ENCODE measurements at places on chromosomes 13 and 19.

- DNase-seq, result no peak
Observed at GRCh38 chr19:4472174-4472974, at the start of gene HDGFL2. TSS of gene HDGFL2 (plus strand) at chr19:4472297. CDS start at chr19:4472351, 54 bp downstream.

DNA sequence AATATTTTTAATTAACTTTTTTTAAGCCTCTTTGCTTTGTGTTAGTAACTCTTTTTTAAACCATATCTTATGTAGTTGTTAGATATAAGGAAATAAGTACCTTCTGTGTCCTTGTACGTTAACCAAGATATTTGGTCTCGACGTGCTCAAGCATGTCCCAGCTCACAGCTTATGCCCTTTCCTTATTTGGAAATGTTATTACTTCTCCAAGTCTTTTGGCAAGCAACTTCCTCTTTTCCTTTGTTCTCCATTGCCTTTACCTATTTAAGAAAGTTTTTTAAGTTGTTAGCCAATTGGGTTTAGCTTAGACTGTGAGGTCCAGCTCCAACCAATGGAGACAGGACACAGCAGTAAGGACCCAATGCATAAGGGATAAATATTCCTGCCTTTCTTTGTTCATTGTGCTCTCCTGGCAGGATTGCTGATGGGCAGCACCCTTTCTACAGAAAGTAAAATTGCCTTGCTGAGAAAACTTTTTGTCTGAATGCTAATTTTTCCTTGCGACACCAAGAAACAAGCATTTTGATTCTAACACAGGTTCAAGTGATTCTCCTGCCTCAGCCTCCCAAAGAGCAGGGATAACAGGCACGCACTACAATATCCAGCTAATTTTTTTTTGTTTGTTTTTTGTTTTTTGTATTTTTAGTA lies 5.2 kb downstream of the DKKL1 start:
- DNase-seq, result no peak

- DNase-seq, result peak; percentile 58
Observed at GRCh38 chr13:43057653-43058317, 34.4 kb downstream of the DNAJC15 start.

DNA sequence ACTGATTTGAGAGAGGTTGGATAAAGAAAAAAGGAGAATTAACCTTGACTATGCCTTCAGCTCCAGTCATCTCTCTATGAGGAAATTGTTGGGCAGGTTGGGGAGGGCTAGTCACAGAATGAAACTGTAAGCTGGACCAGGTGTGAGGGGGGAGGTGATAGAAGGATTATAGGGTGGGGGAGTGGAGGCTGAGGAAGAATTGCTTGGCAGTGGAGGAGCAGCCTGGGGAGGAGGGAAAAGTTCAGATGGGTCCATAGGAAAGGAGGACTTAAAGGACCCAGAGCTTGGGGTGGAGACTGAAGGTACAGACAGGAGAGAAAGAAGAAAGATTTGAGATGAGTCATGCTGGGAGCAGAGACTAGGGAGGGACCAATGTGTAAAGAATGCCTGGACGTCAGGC lies 8.2 kb upstream of the ZNF431 start:
- no peak for DNase-seq

- DNase-seq, result no peak
Observed at GRCh38 chr19:15108145-15108844, 1.1 kb downstream of the SYDE1 start.

DNA sequence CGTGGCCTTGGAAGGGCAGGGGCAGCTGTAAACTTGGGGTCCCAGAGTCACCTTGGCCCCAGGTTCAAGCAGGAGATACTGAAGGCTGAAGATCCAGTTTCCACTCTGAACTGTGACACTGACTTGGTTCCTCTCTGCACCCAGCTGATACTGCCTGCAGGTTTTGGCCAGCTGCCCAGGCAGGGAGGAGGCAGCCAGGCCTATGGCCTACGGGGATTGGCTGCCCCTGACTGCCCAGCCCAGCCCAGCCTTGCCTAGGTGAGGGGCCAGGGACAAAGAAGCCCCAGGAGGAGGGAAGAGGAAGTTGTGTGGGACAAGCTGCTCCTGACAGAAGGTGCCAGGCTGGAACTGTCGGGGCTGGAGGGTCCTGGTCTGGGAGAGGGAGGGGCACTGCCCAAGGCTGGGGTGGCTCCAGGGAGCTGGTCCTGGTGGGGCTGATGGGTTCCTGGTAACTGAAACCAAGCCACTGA lies 51.7 kb upstream of the CYP4F8 start:
- no peak for DNase-seq

DNA sequence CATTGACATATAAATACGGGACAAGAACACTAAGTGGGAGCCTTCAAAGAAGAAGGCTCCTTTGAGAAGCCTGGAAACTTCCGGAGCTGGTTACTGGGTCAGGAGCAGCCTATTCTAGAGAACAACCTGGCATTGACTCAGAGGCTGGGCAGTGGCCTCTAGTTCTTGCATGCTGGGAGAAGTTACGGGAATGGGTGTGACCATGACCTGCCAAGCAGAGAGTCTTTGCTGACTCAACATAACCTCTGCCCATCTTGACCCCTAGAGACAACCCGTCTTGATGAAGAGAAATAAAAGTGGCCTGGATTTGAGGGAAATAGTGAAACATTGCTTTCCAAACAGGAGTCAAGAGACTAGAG lies 21.0 kb downstream of the STARD13 start:
- DNase-seq, result no peak

DNA sequence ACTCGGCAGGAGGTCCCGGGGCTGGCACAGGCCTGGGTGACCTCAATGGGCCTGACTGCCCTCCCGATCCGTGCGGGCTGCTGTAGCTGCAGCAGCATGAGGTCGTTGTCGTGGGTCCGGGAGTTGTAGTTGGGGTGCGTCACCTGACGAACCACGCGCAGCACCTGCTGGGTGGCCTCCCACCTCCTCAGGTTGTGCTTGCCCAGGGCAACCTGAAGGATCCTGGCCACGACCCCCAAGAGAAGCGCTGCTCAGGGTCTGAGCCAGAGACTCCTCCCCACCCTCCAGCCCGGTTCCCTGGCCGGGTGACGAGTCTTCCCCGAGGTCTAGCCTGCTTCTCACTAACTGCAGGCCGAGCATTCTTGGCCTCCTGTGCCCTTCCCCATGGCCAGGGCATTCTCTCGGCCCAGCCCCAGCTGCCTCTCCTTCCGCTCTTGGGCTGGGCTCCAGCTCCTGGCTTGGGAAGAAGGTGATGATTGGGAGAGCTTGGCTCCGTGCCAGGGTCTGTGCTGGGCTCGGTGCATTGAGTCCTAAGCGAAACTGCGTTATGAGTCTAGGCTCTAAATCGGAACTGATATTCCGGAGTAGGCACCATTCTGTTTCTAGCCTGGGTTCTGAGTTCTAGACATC lies 3.1 kb downstream of the KLK14 start:
- DNase-seq, result no peak

- no peak for DNase-seq
Observed at GRCh38 chr13:36158611-36159010, 27.4 kb upstream of the DCLK1 start.

DNA sequence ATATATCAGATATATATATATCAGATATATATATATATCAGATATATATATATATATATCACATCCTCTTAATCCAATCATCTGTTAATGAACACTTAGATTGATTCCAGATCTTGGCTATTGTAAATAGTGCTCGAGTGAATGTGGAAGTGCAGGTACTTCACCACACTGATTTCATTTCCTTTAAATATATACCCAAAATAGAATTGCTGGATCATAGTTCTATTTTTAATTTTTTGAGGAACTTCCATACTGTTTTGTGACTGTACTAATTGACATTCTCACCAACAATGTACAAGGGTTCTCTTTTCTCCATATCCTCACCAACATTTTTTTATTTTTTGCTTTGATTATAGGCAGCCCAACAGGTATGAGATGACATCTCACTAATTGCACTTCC lies 277.5 kb downstream of the NHLRC3 start:
- no peak for DNase-seq

- DNase-seq, result no peak
Observed at GRCh38 chr13:34124666-34125306, 306.8 kb downstream of the RFC3 start.

GRCh38 chr19:10773969-10774368 lies 56.1 kb downstream of the DNM2 start:
- no peak for DNase-seq

DNA sequence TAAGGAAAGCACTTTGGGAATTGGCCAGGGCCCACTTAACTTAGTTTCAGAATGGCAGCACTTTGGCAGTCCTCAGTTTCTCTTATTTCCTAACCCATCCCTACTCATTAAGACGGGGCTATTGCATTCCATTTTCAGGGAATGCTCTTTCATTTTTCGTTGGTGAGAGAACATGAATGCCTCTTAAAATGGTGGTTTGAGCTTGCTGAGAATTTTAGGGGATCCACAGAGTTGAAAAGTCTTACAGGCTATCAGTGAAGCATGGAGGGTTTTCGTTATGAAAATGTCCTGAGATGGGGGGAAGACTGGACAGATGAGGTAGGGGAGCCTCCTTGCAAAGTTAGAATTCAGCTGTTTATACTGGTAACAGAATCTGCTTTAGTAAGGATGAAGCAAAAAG lies 71.4 kb downstream of the LRCH1 start:
- DNase-seq, result no peak

DNA sequence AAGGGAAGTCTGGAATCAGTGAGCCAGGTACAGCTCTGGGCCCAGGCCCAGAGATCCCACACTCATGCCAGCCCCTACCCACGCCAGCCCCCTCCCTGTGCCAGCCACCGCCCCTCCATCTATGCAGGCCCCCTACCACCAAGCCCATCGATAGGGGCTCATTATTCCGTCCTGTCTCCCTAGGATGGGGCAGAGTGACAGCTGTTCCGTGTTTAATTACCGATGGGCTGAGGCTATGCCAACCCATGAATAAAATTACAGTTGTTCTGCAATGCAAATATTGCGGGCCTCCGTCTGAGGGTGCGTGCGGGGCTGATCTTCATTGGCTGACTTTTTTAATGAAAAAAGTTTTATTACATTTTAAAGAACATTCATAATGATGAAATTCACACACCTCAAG lies 35.6 kb upstream of the PEPD start:
- DNase-seq, result no peak

All from activated CD4-positive, alpha-beta T cell treated with anti-CD3 and anti-CD28 coated beads, Interleukin-2, amount 50 U/mL, for 1 hour (primary cell).